ENCODE measurements at places on chromosomes 2 and 18.

GRCh38 chr2:152402780-152403759 lies 68.1 kb downstream of the FMNL2 start:
- peaks cover 65% of the 10 kb centered on the region for H3K4me1 ChIP-seq
- peak overlapping the region; percentile 45 for H3K27ac ChIP-seq
- no peak overlapping the region for H3K4me3 ChIP-seq
- no peaks in the 10 kb centered on the region for H3K36me3 ChIP-seq
- no peaks in the 10 kb centered on the region for H3K27me3 ChIP-seq
- no peak for DNase-seq

DNA sequence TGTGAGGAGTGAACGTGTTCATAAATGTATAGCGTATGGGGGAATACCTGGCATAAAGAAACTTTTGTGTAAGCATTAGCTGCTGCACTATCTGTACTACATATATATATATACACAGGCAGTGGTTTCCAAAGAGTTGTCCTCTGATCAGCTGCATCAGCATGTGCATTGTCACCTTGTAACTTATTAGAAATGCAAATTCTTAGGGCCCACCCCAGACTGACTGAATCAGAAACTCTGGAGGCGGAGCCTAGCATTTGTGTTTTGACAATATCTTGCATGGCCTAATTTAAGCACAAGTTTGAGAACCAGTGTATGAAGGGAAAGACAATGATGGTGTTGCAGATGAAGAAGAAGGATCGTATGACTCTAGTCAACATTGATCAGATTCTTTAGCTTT lies 299.5 kb downstream of the CCDC102B start:
- H3K27me3 ChIP-seq: no peaks in the 10 kb centered on the region
- no peaks in the 10 kb centered on the region for H3K4me1 ChIP-seq
- no peak overlapping the region for H3K27ac ChIP-seq
- DNase-seq: no peak
- H3K36me3 ChIP-seq: no peaks in the 10 kb centered on the region

DNA sequence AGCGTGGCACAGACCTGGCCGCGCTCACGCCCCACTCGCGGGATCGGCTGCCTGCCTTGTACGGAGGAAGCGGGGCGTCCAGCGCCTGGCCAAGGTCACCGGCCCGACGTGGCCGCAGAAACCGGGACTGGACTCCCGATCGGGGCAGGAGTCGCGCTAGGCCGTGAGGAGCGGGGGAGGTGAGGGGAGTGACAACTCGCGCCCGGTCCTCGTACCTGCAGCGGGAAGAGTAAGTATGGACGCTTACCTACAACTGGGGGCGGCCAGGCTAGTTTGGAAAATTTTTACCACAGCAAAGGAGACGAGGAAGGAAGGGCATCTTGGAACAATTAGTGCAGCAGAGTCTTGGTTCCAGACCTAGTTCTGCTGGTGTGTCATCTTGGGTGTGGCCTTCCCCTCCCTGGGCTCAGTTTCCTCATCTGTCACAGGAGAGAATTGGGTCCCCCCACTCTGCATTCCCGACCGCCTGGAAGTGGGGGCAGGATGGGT lies 693 bp downstream of the UBE2F start:
- DNase-seq: peak; percentile 45
- H3K36me3 ChIP-seq: no peaks in the 10 kb centered on the region
- H3K27ac ChIP-seq: peak overlapping the region; percentile 70
- peak overlapping the region; percentile 62 for H3K4me3 ChIP-seq

DNA sequence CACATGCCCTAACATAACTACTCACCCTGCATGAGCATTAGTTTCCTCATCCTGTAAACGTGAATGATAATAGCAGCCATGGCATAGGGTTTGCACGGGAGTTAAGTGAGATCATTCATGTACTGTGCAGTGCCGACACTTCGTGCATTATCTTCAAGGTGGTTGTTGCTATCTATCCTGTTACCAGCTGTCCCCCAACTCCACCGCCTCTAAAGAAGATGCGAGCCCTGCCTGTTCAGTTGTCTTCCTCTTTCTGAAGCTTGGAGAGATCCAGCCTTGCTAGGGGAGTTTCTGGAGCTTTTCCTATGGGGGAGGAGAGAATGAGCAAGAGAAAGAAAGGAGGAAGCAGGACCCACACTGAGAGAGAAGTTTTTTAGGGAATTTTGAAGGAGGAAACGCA lies 34.4 kb downstream of the YPEL5 start:
- no peaks in the 10 kb centered on the region for H3K36me3 ChIP-seq
- no peak overlapping the region for H3K27ac ChIP-seq
- no peaks in the 10 kb centered on the region for H3K27me3 ChIP-seq
- no peaks in the 10 kb centered on the region for H3K4me1 ChIP-seq
- no peak overlapping the region for H3K4me3 ChIP-seq

DNA sequence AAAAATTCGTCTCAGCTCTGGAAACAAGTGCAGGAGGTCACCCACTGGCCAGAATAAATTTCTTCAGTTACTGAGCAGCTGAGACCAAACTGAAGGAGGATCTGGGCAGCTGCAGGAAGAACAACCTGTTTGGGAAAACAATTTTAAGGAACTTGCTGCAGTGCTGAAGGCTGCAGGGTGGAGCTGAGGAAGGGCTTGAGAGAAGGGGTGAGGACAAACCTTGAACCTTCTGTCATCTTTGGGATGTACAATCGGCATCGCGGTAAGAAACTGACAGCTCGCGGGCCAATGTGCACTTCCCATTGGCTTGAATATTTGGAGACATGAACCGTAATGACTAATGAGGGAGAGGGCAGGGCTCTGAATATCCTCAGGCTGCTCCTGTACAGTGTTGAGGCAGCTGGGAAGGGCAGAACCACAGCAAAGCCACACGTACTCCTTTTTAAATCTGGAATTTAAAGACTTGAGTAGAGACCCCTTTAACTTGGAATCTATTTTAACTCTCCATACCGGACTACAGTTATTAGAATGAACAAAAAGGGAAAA lies 90.3 kb downstream of the TACR1 start:
- H3K4me3 ChIP-seq: no peak overlapping the region
- H3K4me1 ChIP-seq: no peaks in the 10 kb centered on the region
- H3K27ac ChIP-seq: no peak overlapping the region
- no peaks in the 10 kb centered on the region for H3K27me3 ChIP-seq
- no peak for DNase-seq
- no peaks in the 10 kb centered on the region for H3K36me3 ChIP-seq

DNA sequence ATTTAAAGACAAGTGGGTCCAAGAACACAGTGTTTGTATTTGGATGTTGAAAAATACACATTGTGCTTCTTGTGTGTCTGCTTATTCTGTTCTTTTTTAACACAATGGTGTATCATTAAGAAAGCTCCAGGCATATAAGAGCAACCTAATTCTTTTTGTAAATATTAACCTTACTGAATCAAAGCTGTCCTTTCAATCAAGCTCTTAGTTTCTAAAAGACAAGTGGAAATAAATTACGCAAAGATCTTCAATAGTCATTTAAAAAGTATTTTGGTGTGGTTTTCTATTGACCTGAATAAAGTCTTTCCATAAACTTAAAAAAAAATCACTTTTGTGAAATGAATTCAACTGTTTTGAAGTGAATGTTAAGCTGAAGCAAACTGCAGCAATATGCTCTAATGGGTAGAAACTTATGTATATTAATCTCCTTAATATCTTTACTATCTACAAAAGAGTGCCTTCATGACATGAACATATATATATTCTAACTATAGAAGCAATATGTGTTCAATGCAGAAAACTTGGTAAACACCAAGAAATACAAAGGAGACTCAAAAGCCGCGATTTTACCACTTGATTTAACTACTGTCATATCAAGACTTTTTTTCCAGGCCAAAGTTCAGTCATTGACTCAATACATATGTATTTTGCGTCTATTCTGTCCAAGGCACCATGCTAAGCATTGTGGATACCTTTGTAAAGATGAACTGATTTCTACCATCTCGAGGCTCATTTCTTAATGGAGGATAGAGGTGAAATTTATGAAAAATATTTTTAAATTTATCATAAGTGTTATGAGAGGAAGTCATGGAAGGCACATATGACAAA lies 97.7 kb downstream of the ARHGAP15 start:
- no peak overlapping the region for H3K4me3 ChIP-seq
- no peak for DNase-seq
- no peaks in the 10 kb centered on the region for H3K27me3 ChIP-seq
- no peaks in the 10 kb centered on the region for H3K4me1 ChIP-seq

DNA sequence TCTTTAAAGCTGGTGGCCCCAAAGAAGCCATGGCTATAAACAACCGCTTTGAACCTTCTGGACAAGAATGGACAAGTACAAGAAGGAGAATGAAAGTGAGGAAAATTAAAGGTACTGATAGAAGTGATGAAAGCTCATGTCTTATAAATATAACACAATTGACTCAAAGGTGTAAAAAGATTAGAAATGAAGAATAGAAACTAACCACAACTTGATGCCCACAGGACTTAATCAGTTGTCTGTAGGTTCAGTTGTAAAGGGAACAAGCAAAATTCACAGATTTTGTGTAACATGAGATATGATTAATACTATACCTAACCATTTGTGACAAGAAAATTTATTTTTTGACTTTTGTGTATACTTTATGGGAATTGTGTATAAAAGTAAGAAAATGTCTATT lies 135.7 kb downstream of the NUP35 start:
- DNase-seq: no peak
- H3K4me1 ChIP-seq: no peaks in the 10 kb centered on the region
- no peaks in the 10 kb centered on the region for H3K36me3 ChIP-seq
- H3K27me3 ChIP-seq: no peaks in the 10 kb centered on the region
- H3K27ac ChIP-seq: no peak overlapping the region
- H3K4me3 ChIP-seq: no peak overlapping the region

- H3K27ac ChIP-seq: no peak overlapping the region
- H3K36me3 ChIP-seq: no peaks in the 10 kb centered on the region
- no peaks in the 10 kb centered on the region for H3K4me1 ChIP-seq
- no peak for DNase-seq
- H3K27me3 ChIP-seq: no peaks in the 10 kb centered on the region
- no peak overlapping the region for H3K4me3 ChIP-seq
Measured at GRCh38 chr2:37689751-37690150, 18.3 kb upstream of the CDC42EP3 start.

DNA sequence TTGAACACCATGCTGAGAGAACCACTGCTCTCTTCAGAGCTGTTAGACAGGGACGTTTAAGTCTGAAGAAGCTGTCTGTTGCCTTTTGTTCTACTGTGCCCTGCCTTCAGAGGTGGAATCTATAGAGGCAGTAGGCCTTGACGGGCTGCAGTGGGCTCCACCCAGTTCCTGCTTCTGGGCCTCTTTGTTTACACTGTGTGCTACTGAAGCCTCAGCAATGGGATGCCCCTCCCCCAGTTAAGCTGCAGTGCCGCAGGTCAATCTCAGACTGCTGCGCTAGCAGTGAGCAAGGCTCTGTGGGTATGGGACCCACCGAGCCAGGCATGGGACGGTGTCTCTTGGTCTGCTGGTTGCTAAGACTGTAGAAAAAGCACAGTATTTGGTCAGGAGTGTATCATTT lies 162.3 kb upstream of the NXPH2 start:
- no peak for DNase-seq
- no peak overlapping the region for H3K27ac ChIP-seq
- H3K27me3 ChIP-seq: no peaks in the 10 kb centered on the region
- H3K4me1 ChIP-seq: no peaks in the 10 kb centered on the region

- no peak overlapping the region for H3K4me3 ChIP-seq
- no peaks in the 10 kb centered on the region for H3K27me3 ChIP-seq
- no peaks in the 10 kb centered on the region for H3K4me1 ChIP-seq
- H3K27ac ChIP-seq: no peak overlapping the region
Measured at GRCh38 chr18:13321923-13322322, 103.4 kb downstream of the LDLRAD4 start.

GRCh38 chr2:211760103-211760502 lies 778.5 kb downstream of the ERBB4 start:
- no peak overlapping the region for H3K27ac ChIP-seq
- no peaks in the 10 kb centered on the region for H3K27me3 ChIP-seq
- H3K4me3 ChIP-seq: no peak overlapping the region
- DNase-seq: no peak

DNA sequence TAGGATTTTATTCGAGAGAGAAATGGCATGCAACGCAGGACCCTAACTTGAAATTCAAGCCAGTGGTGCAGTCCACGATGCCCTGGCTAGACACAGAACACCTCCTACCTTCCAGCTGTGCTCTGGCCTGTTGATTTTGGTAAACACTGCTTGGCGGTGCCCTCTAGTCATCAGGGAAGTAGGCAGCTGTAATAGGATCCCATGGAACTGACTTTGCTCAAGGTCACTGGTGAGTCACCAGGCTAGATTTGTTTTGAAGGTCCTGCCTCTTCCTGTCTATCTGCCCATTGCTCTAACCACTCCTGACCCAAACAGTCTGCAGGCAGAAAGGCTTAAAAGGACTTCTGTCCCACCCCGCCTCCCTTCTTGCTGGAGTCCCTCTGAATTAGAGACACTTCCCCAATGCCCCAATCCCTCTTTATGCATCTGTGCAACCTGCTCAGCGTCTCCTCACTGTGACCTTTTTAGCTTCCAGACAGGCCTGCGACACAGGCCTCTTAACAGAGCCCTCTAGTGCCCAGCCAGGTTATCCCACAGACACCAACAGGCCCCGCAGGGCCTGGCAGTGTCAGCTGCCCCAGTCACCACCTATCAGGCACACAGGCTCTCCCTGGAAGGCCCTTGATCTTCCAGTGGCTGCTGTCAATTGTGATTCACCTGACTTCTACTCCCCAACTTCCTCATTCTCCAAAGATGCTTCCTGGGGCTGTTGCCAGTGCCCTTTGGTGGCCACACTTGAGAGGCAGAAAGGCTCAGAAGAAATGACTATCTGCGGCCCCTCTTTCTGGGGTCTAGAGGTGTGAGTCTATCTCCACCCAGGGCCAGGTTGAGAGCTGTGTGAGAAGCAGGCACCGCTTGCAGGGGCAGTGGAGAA lies 5.2 kb downstream of the TMEM127 start:
- DNase-seq: peak; percentile 86
- H3K4me3 ChIP-seq: no peak overlapping the region

GRCh38 chr2:217337771-217338170 lies 477.9 kb upstream of the TNP1 start:
- H3K4me3 ChIP-seq: no peak overlapping the region
- no peaks in the 10 kb centered on the region for H3K36me3 ChIP-seq
- DNase-seq: no peak

- no peaks in the 10 kb centered on the region for H3K27me3 ChIP-seq
- H3K4me3 ChIP-seq: no peak overlapping the region
- no peak overlapping the region for H3K27ac ChIP-seq
- H3K36me3 ChIP-seq: no peaks in the 10 kb centered on the region
- H3K4me1 ChIP-seq: peaks cover 17% of the 10 kb centered on the region
Measured at GRCh38 chr2:134458950-134459349, 205.1 kb downstream of the MGAT5 start.

GRCh38 chr2:179915395-179915992 lies 54.1 kb upstream of the ZNF385B start:
- no peak overlapping the region for H3K4me3 ChIP-seq
- no peaks in the 10 kb centered on the region for H3K4me1 ChIP-seq
- H3K36me3 ChIP-seq: no peaks in the 10 kb centered on the region
- no peak for DNase-seq
- H3K27ac ChIP-seq: no peak overlapping the region
